SK-N-SH (cell line): ENCODE measurements at places on chromosomes 13 and 19. TPM values are rescaled to one million over a fixed set of nuclear protein-coding genes. Genes with fewer than 3 reads are reported as not detected.
A peak's percentile ranks its signal among the peaks of the same experiment; 100 is the strongest.

GRCh38 chr19:1154731-1155351, 19.2 kb downstream of the SBNO2 start:
- H3K27ac ChIP-seq = no peak overlapping the region
- no peaks in the 10 kb centered on the region for H3K27me3 ChIP-seq
- H3K36me3 ChIP-seq = peaks cover 11% of the 10 kb centered on the region; the same call in 1 of the 2 replicates
- H3K4me1 ChIP-seq = peaks cover 17% of the 10 kb centered on the region; the same call in 1 of the 2 replicates
- H3K4me3 ChIP-seq = no peak overlapping the region
- peak; percentile 86 for DNase-seq

The EDDM13 gene
- polyA plus RNA-seq = not detected in 2 replicates

DNA sequence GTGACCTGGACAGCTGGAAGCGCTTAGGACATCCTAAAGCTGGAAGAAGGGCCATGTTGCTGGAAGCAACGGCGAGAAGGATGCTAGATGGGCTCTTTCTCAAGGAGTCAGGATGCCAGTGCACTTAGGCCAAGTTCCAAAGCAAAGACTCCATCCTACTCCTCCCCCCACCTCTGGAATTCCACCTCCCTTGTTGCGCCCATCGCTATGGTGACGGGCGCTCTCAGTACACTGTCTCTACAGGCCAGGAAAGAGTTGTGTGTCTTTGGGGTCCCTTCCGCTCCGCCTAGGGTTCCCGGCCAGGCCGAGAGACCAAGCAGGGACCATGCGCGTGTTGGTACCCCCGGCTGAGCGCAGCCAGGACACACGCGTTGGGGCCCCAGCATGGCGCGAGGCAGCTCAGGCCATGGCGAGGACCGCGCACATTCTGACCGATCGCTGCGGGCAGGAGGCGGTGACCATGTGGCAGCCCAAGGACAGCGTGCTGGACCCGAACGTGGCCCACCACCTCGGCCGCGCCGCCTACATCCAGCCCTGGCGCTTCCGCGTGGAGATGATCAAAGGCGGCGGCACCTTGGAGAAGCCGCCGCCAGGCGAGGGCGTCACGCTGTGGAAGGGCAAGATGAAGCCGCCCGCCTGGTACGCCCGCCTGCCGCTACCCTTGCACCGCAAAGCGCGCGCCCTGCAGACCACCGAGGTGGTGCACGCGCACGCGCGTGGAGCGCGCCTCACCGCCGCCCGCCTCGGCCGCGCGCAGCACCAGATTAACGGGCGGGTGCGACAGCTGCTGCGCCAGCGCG, 31.0 kb upstream of the SLC1A6 start:
- H3K4me3 ChIP-seq = no peak overlapping the region
- no peaks in the 10 kb centered on the region; the same call in none of the 2 replicates for H3K27me3 ChIP-seq
- no peaks in the 10 kb centered on the region for H3K36me3 ChIP-seq
- DNase-seq = no peak
- no peak overlapping the region for H3K27ac ChIP-seq
- H3K4me1 ChIP-seq = no peaks in the 10 kb centered on the region

The ZFP28 gene
- polyA plus RNA-seq = 3.5 and 4.9 TPM in 2 replicates

GRCh38 chr19:52601025-52601973, 31.2 kb downstream of the ZNF701 start:
- H3K27ac ChIP-seq = peak overlapping the region; percentile 38; the same call in 1 of the 2 replicates
- no peaks in the 10 kb centered on the region for H3K27me3 ChIP-seq
- H3K4me3 ChIP-seq = peak overlapping the region; percentile 81
- DNase-seq = peak; percentile 95

DNA sequence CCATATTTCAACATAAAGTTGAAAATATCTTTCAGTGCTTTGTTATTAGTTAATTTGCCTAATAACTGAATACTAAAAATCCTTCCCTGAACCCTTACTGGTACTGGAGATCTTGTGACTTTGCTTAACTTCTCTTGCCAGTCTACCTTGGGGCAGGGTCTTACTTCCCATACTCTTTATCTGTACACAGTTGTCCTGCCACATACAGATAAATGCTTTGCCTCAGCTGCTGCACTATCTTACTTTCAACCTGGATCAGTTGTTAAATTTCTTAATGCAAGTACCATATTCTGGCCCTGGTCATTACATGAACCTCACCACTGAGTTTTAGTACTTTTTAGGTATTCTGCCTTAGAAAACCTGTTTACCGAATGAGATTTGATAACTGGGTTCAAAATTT, 107.6 kb downstream of the PIBF1 start:
- H3K4me3 ChIP-seq = no peak overlapping the region
- H3K27ac ChIP-seq = no peak overlapping the region
- H3K27me3 ChIP-seq = no peaks in the 10 kb centered on the region
- H3K4me1 ChIP-seq = no peaks in the 10 kb centered on the region
- H3K36me3 ChIP-seq = peaks cover 34% of the 10 kb centered on the region

DNA sequence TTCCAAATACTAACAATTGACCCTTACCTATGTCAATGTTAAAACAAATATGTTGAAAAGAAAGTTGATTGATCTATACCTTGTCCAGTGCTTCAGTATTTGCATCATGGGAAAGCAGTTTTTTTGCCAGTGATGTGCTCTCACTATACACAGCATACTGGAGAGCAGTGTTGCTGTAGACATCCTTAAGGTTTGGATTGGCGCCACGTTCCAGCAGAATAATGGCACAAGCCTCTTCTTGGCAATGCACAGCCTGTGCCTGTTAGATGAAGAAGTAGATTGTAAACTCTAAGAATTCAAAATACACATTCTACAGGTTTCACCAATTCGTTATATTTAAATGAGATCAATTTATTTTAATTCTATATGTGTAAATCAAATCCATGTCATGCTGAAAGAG, 43.9 kb upstream of the C1QTNF9B start:
- no peak overlapping the region for H3K27ac ChIP-seq
- H3K4me1 ChIP-seq = no peaks in the 10 kb centered on the region
- DNase-seq = no peak
- no peaks in the 10 kb centered on the region for H3K36me3 ChIP-seq

GRCh38 chr13:20513466-20513995, 12.1 kb downstream of the CRYL1 start:
- H3K36me3 ChIP-seq = peaks cover 12% of the 10 kb centered on the region
- DNase-seq = no peak
- no peaks in the 10 kb centered on the region for H3K4me1 ChIP-seq
- H3K27ac ChIP-seq = no peak overlapping the region

- no peaks in the 10 kb centered on the region for H3K36me3 ChIP-seq
- no peak overlapping the region for H3K4me3 ChIP-seq
- no peaks in the 10 kb centered on the region for H3K27me3 ChIP-seq
- H3K27ac ChIP-seq = no peak overlapping the region
- no peaks in the 10 kb centered on the region for H3K4me1 ChIP-seq
These were observed 308.4 kb downstream of the DLEU7 start for GRCh38 chr13:50535050-50535449.

The CPAMD8 gene
- polyA plus RNA-seq = 1.0 and 1.2 TPM in 2 replicates

DNA sequence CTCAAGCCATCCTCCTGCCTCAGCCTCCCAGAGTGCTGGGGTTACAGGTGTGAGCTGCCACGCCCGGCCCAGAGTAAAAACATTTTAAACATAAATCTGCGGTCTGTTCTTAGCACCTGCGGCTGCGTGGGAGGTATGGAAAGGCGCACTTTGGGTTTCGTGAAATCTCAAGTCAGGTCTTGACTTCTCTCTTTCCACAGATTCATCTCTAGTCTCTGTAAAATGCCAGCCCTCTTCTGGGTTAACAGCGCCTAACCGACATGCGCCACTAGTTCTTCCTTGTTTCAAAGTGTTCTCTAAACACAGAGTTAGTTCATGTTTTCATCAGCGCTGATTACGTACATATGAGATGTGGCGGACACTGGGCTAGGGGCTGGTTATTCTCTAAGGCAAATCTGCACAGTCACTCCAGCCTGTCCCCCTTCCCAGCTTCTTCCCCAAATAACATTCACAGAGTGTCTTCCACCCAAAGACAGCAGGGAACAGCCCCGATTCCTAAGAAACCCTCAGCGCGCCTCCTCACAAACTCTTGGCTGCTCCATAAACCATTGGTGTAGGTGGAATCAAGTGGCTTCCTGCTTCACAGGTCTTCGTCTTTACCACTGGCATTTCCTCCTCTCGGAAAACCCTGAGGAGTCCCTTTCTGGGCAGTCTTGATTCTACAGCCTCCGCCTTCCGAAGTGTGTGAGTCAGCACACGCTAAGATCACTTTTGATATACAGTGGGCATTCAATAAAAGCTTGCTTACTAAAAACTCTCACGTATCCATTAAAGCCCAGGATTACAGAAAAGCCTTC, 1.4 kb downstream of the PARP4 start:
- peak overlapping the region; percentile 92 for H3K27ac ChIP-seq
- no peaks in the 10 kb centered on the region for H3K27me3 ChIP-seq
- H3K36me3 ChIP-seq = no peaks in the 10 kb centered on the region; the same call in 1 of the 2 replicates
- DNase-seq = peak; percentile 32

GRCh38 chr13:32976056-32976805, 40.0 kb upstream of the KL start:
- no peak overlapping the region for H3K4me3 ChIP-seq
- no peaks in the 10 kb centered on the region for H3K4me1 ChIP-seq
- no peaks in the 10 kb centered on the region for H3K27me3 ChIP-seq
- no peak overlapping the region for H3K27ac ChIP-seq
- no peak for DNase-seq
- no peaks in the 10 kb centered on the region for H3K36me3 ChIP-seq

GRCh38 chr13:43294412-43294811, 271.0 kb downstream of the DNAJC15 start:
- H3K36me3 ChIP-seq = no peaks in the 10 kb centered on the region
- no peak for DNase-seq

DNA sequence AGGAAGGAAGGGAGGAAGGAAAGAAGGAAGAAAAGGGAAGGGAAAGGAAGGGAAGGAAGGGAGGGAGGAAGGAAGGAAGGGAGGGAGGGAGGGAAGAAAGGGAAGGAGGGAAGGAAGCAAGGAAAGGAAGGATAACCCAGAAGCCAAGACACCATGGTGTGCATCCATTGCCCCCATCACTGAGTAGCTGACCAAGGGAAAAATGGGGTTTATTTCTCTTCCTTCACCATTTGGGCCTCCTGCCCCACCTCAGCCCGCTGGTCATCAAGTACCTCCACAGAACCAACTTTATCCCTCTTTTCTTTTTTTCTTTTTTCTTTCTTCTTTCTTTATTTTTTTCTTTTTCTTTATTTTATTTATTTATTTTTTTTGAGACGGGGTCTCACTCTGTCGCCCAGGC, 20.4 kb downstream of the CABP5 start:
- H3K4me1 ChIP-seq = no peaks in the 10 kb centered on the region
- H3K27ac ChIP-seq = no peak overlapping the region
- no peak overlapping the region for H3K4me3 ChIP-seq
- peaks cover 54% of the 10 kb centered on the region for H3K27me3 ChIP-seq
- no peaks in the 10 kb centered on the region for H3K36me3 ChIP-seq
- no peak for DNase-seq

GRCh38 chr13:108947551-108948030, 318.2 kb downstream of the MYO16 start:
- H3K27me3 ChIP-seq = no peaks in the 10 kb centered on the region
- H3K4me1 ChIP-seq = no peaks in the 10 kb centered on the region
- H3K4me3 ChIP-seq = no peak overlapping the region
- no peak for DNase-seq

The ZNF564 gene
- 1.3 TPM in 2 replicates for polyA plus RNA-seq

- DNase-seq = no peak
- no peaks in the 10 kb centered on the region for H3K36me3 ChIP-seq
- H3K27ac ChIP-seq = peak overlapping the region; percentile 75
- H3K4me1 ChIP-seq = peaks cover 16% of the 10 kb centered on the region
- H3K4me3 ChIP-seq = no peak overlapping the region
These were observed 72.6 kb upstream of the SERP2 start for GRCh38 chr13:44300895-44301638.

DNA sequence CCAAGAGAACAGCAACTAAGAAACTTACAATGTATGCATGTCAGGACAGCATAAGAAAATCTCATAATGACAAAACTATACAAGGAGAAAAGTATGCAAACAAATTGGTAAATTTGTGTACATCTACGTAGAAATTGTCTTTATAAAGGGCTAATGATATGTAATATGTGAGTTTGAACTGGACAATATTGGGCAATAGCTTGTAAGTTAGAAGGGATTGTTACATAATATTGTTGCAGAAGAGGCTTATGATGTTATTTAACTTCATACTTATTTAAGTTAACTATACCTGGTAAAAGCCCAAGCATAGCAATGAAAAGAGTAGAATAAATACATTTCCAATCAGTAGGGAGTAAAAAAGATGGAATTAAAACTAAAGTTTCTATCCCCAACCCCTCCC, 134.0 kb downstream of the MAB21L1 start:
- no peak for DNase-seq
- peaks cover 3% of the 10 kb centered on the region for H3K4me1 ChIP-seq
- H3K36me3 ChIP-seq = no peaks in the 10 kb centered on the region

GRCh38 chr13:98267080-98267912, 90.2 kb upstream of the RNF113B start:
- H3K36me3 ChIP-seq = no peaks in the 10 kb centered on the region
- H3K4me3 ChIP-seq = no peak overlapping the region
- H3K27me3 ChIP-seq = no peaks in the 10 kb centered on the region
- no peaks in the 10 kb centered on the region; the same call in 1 of the 2 replicates for H3K4me1 ChIP-seq
- DNase-seq = no peak

- peaks cover 5% of the 10 kb centered on the region for H3K36me3 ChIP-seq
- H3K27me3 ChIP-seq = no peaks in the 10 kb centered on the region
- no peak overlapping the region for H3K4me3 ChIP-seq
- DNase-seq = no peak
- H3K4me1 ChIP-seq = peaks cover 7% of the 10 kb centered on the region; the same call in 1 of the 2 replicates
These were observed 27.1 kb downstream of the STK24 start for GRCh38 chr13:98549728-98550317.
